ENCODE measurements at places on chromosomes 5 and 9.

DNA sequence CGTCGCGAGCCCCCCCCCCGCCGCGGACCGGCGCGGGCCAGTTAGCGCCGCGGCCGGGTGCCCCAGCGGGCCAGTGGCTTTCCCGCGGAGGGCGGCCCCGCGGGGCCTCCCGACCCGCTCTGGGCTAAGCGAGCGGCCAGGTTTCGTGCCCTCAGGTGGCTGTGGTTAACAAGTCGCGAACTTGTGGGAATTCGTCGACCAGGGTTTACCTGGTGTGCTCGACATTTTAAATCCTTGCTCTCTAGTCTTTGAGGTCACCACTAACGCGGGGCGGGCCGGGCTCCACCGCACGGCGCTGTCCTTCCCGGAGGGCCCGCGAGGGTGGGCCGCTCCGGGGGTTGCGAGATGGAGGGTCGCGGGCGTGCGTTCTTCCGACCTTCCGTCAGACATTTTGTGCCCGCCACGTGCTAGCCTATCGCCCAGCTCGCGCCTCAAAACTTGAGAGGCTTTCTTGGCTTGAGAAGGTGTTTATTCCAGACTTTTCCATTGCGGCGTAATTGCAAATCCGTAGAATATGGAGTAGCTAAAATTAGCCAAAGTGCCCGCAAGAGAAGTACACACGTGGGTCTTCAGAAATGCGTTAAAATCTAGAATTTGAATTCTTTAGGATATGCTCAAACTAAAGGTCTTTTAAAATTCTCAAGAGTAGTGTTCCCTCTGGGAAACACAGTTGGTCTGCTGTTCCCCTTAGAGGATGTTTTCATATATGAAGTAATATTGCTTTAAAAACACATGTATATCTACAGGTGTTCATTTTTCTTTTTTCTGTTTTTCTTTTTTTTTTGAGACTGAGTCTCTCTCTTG is 2.1 kb downstream of the ANP32B start:
- peak; percentile 25 for DNase-seq

- DNase-seq: no peak
Measured at GRCh38 chr5:121780406-121780805, 71.3 kb upstream of the FTMT start.

- DNase-seq: no peak
Measured at GRCh38 chr5:57414191-57414590, 68.4 kb downstream of the ACTBL2 start.

DNA sequence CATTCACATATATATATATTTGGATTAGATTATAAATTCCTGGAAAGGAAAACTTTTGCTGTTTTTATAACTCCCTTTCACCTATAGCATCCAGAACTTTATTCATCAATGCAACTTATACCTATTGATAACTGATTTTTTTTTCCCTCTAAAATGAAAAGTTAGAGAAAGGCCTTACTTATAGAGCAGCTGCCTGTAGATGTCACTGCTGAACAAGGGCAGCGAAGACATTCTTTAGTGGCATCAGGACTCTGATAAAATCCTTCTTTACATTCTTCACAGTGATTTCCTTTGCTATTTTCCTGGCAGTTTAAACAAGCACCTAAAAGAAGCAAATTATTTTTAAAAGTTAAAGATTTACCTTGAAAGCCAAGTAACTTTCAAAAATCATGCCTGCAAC is 32.3 kb upstream of the CDK5RAP2 start:
- DNase-seq: no peak

DNA sequence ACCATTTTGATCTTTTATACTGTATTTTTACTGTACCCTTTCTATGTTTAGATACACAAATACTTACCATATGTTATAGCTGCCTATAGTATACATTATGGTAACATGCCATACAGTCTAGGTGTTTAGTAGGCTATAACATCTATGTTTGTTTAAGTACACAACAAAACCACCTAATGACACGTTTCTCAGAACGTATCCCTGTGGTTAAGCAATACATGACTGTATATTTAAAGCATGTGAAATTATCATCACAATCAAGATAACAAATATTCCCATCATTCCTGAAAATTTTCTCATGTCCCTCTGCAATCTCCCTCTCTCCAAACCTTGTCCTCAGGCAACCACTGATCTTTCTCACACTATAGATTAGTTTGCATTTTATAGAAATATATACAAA is 66.4 kb upstream of the SUSD1 start:
- DNase-seq: no peak

GRCh38 chr9:106816524-106816923 is 46.4 kb upstream of the ZNF462 start:
- DNase-seq: no peak

Measured in activated CD4-positive, alpha-beta T cell treated with anti-CD3 and anti-CD28 coated beads for 24 hours (primary cell).